ENCODE measurements at places on chromosomes 2 and 18. TPM values are rescaled to one million over a fixed set of nuclear protein-coding genes. Genes with fewer than 3 reads are reported as not detected.

CCDC121 gene
- 5.6 TPM for total RNA-seq

EMX1 gene
- total RNA-seq, result 19.6 TPM

SAG gene
- not detected for total RNA-seq

SIX3 gene
- 0.16 TPM for total RNA-seq

FRZB gene
- 12.9 TPM for total RNA-seq

FOXD4L1 gene
- total RNA-seq, result 0.19 TPM

CPLX4 gene
- not detected for total RNA-seq

CLEC4F gene
- 0.72 TPM for total RNA-seq

GEN1 gene
- 6.2 TPM for total RNA-seq

LYPD1 gene
- 11.1 TPM for total RNA-seq

IL1B gene
- 2.9 TPM for total RNA-seq

CHMP1B gene
- 47.4 TPM for total RNA-seq

RNF149 gene
- 75.8 TPM for total RNA-seq

OXER1 gene
- total RNA-seq, result 2.5 TPM

DHRS9 gene
- 2.2 TPM for total RNA-seq

ACVR2A gene
- total RNA-seq, result 18.4 TPM

RTP5 gene
- 0.13 TPM for total RNA-seq

SCG2 gene
- total RNA-seq, result 0.57 TPM

GRB14 gene
- 41.7 TPM for total RNA-seq

STARD6 gene
- 0.19 TPM for total RNA-seq

SLC25A12 gene
- 24.8 TPM for total RNA-seq

LOXHD1 gene
- 0.25 TPM for total RNA-seq

REEP1 gene
- 4.3 TPM for total RNA-seq

SLC35F5 gene
- 198 TPM for total RNA-seq

CHRNG gene
- total RNA-seq, result not detected

SNRNP27 gene
- total RNA-seq, result 42.6 TPM

CASP8 gene
- total RNA-seq, result 35.3 TPM

IL1RN gene
- total RNA-seq, result 2.1 TPM

DYSF gene
- 19.8 TPM for total RNA-seq

CAPN13 gene
- 9.2 TPM for total RNA-seq

OSBPL6 gene
- 0.91 TPM for total RNA-seq

ELOA2 gene
- not detected for total RNA-seq

SCLY gene
- 18.3 TPM for total RNA-seq

UGT1A5 gene
- total RNA-seq, result 2.1 TPM

PRSS56 gene
- not detected for total RNA-seq

NTSR2 gene
- total RNA-seq, result not detected

ALPP gene
- not detected for total RNA-seq

CKAP2L gene
- total RNA-seq, result 0.88 TPM

SH3BP4 gene
- total RNA-seq, result 52.9 TPM

PROM2 gene
- 65.6 TPM for total RNA-seq

CXCR4 gene
- total RNA-seq, result 51.9 TPM

CYP27A1 gene
- 18.5 TPM for total RNA-seq

ARHGAP28 gene
- 4.6 TPM for total RNA-seq

NT5DC4 gene
- not detected for total RNA-seq

MARCHF4 gene
- total RNA-seq, result not detected

STON1 gene
- total RNA-seq, result 15.7 TPM

CCT4 gene
- 99.3 TPM for total RNA-seq

RGPD4 gene
- total RNA-seq, result not detected

MC5R gene
- total RNA-seq, result not detected

STPG4 gene
- total RNA-seq, result not detected

Data from kidney (tissue), 22 donors.